Dermis lymphatic vessel endothelial cell (primary cell): ENCODE measurements at places on chromosomes 13 and 19. TPM values are rescaled to one million over a fixed set of nuclear protein-coding genes. Genes with fewer than 3 reads are reported as not detected.

The PABPC3 gene
- 0.09 and 0.11 TPM in 2 replicates for total RNA-seq

The SYCN gene
- total RNA-seq = not detected in 2 replicates

The SLC10A2 gene
- not detected in 2 replicates for total RNA-seq

The SIGLEC12 gene
- total RNA-seq = not detected in 2 replicates

The RETN gene
- total RNA-seq = not detected in 2 replicates

The IL12RB1 gene
- total RNA-seq = 0.26 and 0.33 TPM in 2 replicates

The CLEC17A gene
- total RNA-seq = not detected in 2 replicates

The SH2D3A gene
- total RNA-seq = 2.2 and 3.0 TPM in 2 replicates

The ZNF613 gene
- 8.5 and 10.5 TPM in 2 replicates for total RNA-seq

The SLITRK1 gene
- total RNA-seq = not detected in 2 replicates

The GPR18 gene
- not detected in 2 replicates for total RNA-seq
